ENCODE measurements at places on chromosomes 5 and 9.

DNA sequence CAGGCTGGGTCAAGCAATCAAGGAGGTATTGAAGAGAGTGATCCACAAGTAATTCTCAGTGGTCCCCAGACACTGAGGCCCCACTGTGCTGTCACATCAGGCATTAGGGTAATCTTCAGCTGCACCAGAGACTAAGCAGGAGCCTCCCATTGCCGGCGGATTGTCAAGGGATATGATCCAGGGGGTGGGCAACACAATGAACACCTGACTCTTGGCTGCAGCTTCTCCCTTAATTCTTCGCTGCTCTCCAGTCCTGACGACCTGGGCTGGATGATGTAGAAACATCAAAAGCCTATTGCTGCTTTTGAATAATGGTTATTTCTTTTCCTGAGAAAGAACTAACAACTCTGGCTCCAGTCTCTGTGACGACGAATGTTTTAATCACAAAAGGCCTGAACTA is 78.4 kb upstream of the IFNK start:
- no peak for DNase-seq

GRCh38 chr5:35717718-35718117 is 100.1 kb downstream of the SPEF2 start:
- DNase-seq = no peak

- DNase-seq = no peak
These were observed 161.0 kb upstream of the TUT7 start for GRCh38 chr9:86515221-86515620.

DNA sequence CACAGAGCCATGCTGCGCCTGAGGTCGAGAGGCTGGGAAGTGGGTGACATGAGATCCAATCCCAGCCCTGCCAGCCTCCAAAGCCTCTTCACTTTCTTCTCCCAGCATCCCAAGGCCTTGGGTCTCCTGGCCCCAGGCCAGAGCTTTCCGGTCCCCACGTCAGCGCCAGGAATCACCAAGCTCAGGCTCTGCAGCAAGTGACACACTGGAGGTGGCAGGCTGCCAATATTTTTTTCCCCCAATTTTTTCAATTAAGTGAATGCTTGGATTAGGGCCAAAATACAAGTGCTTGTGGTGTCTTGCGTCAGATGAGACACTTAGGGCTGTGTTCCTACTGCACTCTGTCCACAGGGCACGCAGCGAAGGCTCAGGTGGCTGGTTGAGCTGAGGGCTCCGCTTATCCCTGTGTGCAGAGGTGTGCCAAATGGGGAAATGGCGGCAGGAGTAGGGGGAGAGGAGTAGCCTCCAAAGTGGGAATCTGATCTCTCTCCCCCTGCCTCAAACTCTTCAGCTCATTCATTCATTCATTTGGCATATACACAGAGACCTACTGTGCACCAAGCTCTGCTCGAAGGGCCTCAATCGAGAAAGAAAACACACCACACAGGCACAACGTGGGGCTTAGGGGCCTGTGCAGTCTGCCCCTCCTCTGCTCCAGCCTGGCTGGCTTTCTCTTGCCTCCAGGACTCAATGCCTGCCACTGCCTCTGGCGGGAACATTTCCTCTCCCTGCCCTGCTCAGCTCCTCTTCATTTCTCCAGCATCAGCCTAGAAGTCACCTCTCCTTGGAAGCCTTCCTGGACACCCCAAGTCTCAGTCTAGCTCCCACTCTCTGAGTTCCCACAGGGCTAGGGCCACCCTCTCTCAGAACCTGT is 16.6 kb downstream of the SH3PXD2B start:
- DNase-seq = no peak

DNA sequence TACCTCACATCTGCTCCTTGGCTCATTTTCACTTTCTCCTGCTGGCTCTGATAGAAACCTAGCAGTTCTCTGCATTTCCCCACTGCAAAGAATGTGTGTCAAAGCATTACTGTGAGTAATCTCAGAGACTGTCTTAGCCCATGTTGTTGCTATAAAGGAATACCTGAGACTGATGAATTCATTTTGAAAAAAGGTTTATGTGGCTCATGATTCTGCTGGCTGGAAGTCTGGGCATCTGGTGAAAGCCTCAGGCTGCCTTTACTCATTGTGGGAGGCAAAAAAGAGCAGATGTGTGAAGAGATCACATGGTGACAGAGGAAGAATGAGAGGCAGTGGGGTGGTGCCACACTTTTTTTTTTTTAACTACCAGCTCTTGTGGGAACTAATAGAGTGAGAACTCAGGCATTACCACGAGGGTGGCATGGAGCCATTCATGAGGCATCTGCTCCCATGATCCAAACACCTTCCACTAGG is 191.6 kb upstream of the CTNND2 start:
- no peak for DNase-seq

GRCh38 chr5:56412601-56413379 is 179.7 kb upstream of the ANKRD55 start:
- no peak for DNase-seq

- DNase-seq = no peak
These were observed 30.1 kb upstream of the SLC12A2 start for GRCh38 chr5:128053291-128053954.

GRCh38 chr5:98108497-98108896 is 665.0 kb upstream of the RGMB start:
- DNase-seq = no peak

GRCh38 chr5:52794519-52794918 is 6.8 kb downstream of the ITGA1 start:
- DNase-seq = no peak
